ENCODE measurements at places on chromosomes 4 and X. TPM values are rescaled to one million over a fixed set of nuclear protein-coding genes. Genes with fewer than 3 reads are reported as not detected.

DNA sequence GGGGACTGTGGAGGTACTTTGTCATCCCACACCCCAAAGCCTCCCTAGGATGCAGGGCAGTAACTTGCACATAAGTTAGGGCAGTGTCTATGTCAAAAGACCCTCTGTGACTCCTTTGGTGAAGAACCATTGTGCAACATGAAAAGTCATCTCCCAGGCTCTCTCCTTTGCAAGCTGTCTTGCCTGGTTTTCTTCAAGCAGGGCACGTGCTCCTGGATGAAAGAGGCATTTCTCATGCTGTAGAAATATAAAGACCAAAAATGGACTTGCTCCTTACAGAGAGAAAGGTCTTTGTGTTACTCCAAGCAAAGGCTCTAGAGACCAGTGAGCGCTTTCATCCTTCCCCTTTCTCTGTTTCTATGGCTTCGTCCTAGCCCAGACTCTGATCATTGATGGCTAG is 44.9 kb downstream of the PLAC1 start:
- no peak overlapping the region for H3K27ac ChIP-seq
- H3K36me3 ChIP-seq = no peaks in the 10 kb centered on the region
- no peak for DNase-seq
- no peaks in the 10 kb centered on the region for H3K27me3 ChIP-seq

WDFY3 gene
- total RNA-seq = 80.1 TPM

DNA sequence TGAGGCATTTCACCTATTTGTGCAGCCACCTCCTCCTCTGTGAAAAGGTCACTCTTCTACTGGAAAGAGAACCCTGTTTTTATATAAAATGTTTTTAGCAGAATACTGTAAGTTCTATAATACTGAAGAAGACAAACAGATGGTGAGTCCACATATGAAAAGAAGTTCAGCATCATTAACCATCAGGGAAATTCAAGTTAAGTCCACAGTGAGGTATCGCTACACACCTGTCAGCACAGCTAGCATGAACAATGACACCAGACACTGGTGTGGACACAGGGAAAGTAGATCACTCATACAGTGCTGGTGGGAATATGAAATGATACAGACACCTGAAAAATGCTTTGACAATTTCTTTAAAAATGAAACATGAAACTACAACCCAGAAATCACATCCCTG is 133.0 kb downstream of the MAD2L1 start:
- no peak overlapping the region for H3K4me3 ChIP-seq
- DNase-seq = no peak

DNA sequence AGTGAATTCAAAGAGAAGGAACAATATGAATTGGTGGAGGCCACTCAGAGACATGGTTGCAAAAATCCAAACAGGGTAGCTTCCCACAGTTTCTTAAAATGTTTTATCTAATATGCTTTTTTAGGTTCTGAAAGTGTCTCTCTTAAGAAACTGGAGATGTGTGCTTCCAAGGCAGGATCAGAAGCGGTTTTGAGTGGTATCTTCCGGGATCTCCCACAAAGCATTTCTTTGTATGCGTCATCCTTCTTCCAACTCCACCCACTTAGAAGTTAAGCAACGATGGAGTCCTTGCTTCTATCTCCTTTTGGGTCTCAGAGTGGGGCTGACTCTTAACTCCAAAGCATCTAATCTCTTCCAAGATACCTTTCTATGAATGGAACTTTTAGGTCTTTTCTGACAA is 196.7 kb downstream of the MID1 start:
- no peaks in the 10 kb centered on the region for H3K4me1 ChIP-seq
- H3K4me3 ChIP-seq = no peak overlapping the region
- no peak for DNase-seq
- no peak overlapping the region for H3K27ac ChIP-seq

GRCh38 chr4:19686456-19686855 is 565.2 kb upstream of the SLIT2 start:
- H3K36me3 ChIP-seq = no peaks in the 10 kb centered on the region
- peaks cover 45% of the 10 kb centered on the region for H3K4me1 ChIP-seq
- no peak overlapping the region for H3K4me3 ChIP-seq
- no peak overlapping the region for H3K27ac ChIP-seq
- no peak for DNase-seq

SHISA3 gene
- not detected for total RNA-seq

DNA sequence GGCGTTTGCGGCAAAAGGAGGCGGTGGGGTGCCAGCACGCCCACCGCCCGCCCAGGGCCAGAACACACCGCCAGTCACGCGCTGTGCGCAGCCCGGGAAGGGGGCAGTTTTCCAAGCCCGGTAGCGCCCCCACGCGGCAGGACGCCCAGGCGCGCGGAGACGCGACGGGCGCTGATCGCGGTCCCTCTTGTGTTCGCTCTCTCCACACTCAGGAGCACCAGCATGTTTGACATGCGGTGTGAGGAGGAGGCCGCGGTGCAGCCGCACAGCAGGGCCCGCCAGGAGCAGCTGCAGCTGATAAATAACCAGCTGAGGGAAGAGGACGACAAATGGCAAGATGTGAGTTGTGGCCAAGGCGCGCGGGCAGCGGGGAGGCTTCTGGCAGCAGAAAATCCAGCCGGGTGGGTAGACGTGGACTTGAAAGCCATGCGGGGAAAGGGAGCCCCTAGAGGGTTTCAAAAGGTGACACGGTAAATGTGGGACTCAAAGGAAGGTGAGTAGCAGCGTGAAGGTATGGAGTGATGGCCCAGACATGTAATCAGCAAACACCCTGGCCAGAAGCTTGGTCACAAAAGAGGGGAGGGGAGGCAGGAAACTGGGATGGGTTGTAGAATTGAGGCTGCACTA is 104.1 kb downstream of the PHOX2B start:
- peak overlapping the region; percentile 65 for H3K4me3 ChIP-seq
- peaks cover 17% of the 10 kb centered on the region for H3K27me3 ChIP-seq
- peaks cover 13% of the 10 kb centered on the region for H3K4me1 ChIP-seq
- peaks cover 3% of the 10 kb centered on the region for H3K36me3 ChIP-seq

GRCh38 chr4:52112411-52112810 is 61.3 kb downstream of the SPATA18 start:
- H3K27me3 ChIP-seq = no peaks in the 10 kb centered on the region
- H3K27ac ChIP-seq = no peak overlapping the region
- H3K4me1 ChIP-seq = peaks cover 20% of the 10 kb centered on the region
- H3K36me3 ChIP-seq = no peaks in the 10 kb centered on the region

ATG4A gene
- total RNA-seq = 29.7 TPM

- no peaks in the 10 kb centered on the region for H3K27me3 ChIP-seq
- H3K4me1 ChIP-seq = peaks cover 10% of the 10 kb centered on the region
- no peak overlapping the region for H3K27ac ChIP-seq
Observed at GRCh38 chrX:40127052-40127451, 29.3 kb upstream of the BCOR start.

ARHGEF38 gene
- not detected for total RNA-seq

CFAP99 gene
- not detected for total RNA-seq

GRCh38 chr4:6777636-6778281 is 4.8 kb upstream of the KIAA0232 start:
- H3K4me1 ChIP-seq = peaks cover 17% of the 10 kb centered on the region
- H3K27me3 ChIP-seq = peaks cover 2% of the 10 kb centered on the region
- H3K36me3 ChIP-seq = no peaks in the 10 kb centered on the region
- no peak for DNase-seq
- H3K4me3 ChIP-seq = no peak overlapping the region

POF1B gene
- total RNA-seq = not detected

- no peak overlapping the region for H3K27ac ChIP-seq
- H3K4me1 ChIP-seq = peaks cover 12% of the 10 kb centered on the region
- no peak for DNase-seq
Observed at GRCh38 chrX:2859197-2859797, 30.6 kb downstream of the GYG2 start.

GRCh38 chrX:39971760-39972159 is 126.0 kb downstream of the BCOR start:
- no peaks in the 10 kb centered on the region for H3K27me3 ChIP-seq
- H3K27ac ChIP-seq = no peak overlapping the region
- DNase-seq = no peak
- H3K4me3 ChIP-seq = no peak overlapping the region
- peaks cover 7% of the 10 kb centered on the region for H3K4me1 ChIP-seq

DNA sequence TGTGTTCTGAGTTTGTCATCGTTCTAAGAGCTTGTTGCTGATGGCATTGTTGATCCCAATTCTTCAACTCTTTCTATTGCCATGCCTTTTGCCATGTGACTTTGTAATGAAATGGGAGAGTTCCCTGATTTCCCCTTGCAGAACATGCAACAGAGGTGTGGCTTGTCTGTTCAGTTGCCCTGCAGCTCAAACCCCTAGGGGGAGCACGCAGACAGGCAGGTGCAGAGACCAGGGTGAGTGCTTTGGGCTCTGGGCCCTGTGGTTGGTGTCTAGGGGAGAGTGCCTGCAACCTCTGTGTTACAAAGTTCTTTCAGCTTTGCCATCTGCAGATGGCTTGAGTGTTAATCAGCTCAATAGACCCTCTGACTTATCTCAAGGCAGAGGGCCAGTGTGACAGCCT is 332.7 kb downstream of the MID1IP1 start:
- no peaks in the 10 kb centered on the region for H3K27me3 ChIP-seq
- H3K27ac ChIP-seq = no peak overlapping the region
- no peaks in the 10 kb centered on the region for H3K4me1 ChIP-seq
- no peaks in the 10 kb centered on the region for H3K36me3 ChIP-seq
- DNase-seq = no peak
- H3K4me3 ChIP-seq = no peak overlapping the region

IBSP gene
- total RNA-seq = 0.95 TPM

CTAG1A gene
- total RNA-seq = not detected

DDIT4L gene
- total RNA-seq = 0.38 TPM

GABRG1 gene
- not detected for total RNA-seq
